Kidney epithelial cell (primary cell): ENCODE measurements at places on chromosomes 3 and 15. TPM values are rescaled to one million over a fixed set of nuclear protein-coding genes. Genes with fewer than 3 reads are reported as not detected.

- no peak for DNase-seq
Observed at GRCh38 chr15:99604865-99605264, 39.1 kb downstream of the MEF2A start.

- DNase-seq: no peak
Observed at GRCh38 chr15:91208371-91208770, 108.3 kb downstream of the SV2B start.

DNA sequence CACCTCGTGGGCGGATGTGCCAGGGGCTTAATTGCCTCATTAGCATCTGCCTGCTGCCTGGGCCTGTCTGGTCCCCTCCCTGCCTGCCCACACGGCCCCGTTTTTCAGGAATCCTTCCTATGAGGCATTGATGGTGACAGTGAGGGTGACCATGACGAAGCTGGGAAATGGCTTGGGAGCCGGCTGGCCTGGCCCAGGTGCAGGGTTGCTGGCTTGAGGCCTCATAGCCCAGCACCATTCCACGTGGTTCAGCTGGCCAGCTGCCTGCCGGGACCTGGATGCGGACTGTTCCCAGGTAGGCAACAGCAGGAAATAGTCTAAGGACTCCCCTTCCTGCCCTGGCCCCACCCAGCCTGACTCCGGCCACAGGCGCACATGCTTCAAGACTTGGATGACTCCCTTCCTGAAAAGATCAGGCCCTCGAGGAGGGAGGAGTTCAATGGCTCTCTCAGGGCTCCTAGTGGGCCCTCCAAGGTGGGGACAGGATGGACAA, 8.9 kb upstream of the DUSP7 start:
- DNase-seq: no peak

DNA sequence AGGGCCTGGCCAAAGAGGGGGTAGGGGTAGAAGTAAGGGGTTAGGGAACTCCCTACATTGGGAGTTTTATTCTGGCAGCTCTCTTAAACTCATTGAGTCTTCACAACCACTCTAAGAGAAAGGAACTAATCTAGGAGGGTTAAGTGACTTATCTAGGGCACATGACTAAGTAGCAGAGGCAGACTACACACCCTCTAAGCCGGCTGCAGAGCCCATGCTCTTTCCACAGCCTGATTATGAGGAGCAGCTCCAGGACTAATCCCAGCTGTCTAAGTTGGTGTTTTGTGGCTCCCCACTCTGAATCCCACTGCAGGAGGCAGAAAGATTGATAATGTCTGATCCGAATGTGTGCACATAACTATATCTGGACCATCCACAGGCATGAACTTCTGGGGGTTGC, 374.6 kb downstream of the EPHB1 start:
- no peak for DNase-seq

DNA sequence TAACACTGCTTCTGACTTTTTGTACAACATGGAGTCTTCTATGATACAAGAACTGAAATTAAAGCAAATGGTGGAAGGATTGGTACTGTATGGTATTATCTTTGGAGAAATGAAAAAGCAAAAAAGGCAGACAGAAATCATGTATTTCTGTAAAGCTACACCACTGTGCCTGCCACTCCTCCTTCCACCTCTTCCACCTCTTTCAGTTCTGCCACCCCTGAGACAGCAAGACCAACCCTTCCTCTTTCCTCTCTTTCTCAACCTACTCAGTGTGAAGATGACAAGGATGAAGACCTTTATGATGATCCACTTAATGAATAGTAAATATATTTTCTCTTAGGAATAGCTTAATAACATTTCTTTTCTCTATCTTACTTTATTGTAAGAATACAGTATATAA, 57.0 kb downstream of the CD200 start:
- no peak for DNase-seq

DNA sequence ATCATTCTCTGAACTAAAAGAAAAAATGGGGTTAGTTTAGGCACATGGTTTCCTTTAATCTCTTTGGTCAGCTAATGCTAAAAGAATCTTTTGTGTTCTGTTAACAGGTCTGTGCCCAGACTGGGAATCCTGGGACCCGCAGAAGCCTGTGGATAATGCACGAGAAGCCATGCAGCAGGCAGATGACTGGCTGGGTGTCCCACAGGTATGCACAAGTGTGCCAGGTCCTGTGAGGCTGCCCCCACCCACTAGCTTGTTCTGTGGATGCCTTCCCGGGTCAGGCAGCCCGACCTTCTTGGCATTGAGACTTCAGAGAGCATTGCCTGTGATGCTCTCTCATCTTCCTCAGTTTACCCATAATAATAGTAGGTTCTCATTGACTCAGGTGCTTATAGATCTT, 70.4 kb downstream of the FLNB start:
- no peak for DNase-seq

GRCh38 chr3:96966181-96966929, 152.0 kb downstream of the EPHA6 start:
- no peak for DNase-seq

Gene TGM4
- total RNA-seq: not detected in 2 replicates

Gene LRRC31
- not detected in 2 replicates for total RNA-seq

Gene PLA2G4D
- total RNA-seq: not detected in 2 replicates

Gene SLC2A2
- not detected in 2 replicates for total RNA-seq

Gene GPR62
- total RNA-seq: not detected in 2 replicates
